ENCODE measurements at places on chromosomes 11 and 22.

- DNase-seq = no peak
Observed at GRCh38 chr22:45818424-45819085, 146.9 kb downstream of the ATXN10 start.

DNA sequence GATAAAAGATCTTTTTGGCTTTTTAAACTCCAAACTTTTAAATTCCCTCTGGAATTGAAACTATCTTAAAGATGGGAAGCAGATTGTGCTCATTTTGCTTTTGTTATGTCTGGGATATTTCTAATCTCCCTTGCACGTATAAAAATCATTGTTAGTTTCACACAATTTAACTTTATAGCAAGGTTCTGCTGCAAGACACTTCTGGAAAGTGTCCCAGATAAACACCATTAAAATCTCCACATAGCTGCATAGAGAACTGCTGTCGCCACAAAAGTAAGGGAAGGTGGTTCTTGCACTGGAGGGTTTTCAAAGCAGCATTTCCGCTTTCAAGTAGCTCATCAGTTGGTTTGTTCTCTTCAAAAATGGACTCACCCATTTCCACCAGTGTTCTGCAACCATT lies 11.8 kb downstream of the PTS start:
- DNase-seq = no peak

GRCh38 chr11:130553306-130553705 lies 104.9 kb downstream of the ADAMTS15 start:
- DNase-seq = no peak

DNA sequence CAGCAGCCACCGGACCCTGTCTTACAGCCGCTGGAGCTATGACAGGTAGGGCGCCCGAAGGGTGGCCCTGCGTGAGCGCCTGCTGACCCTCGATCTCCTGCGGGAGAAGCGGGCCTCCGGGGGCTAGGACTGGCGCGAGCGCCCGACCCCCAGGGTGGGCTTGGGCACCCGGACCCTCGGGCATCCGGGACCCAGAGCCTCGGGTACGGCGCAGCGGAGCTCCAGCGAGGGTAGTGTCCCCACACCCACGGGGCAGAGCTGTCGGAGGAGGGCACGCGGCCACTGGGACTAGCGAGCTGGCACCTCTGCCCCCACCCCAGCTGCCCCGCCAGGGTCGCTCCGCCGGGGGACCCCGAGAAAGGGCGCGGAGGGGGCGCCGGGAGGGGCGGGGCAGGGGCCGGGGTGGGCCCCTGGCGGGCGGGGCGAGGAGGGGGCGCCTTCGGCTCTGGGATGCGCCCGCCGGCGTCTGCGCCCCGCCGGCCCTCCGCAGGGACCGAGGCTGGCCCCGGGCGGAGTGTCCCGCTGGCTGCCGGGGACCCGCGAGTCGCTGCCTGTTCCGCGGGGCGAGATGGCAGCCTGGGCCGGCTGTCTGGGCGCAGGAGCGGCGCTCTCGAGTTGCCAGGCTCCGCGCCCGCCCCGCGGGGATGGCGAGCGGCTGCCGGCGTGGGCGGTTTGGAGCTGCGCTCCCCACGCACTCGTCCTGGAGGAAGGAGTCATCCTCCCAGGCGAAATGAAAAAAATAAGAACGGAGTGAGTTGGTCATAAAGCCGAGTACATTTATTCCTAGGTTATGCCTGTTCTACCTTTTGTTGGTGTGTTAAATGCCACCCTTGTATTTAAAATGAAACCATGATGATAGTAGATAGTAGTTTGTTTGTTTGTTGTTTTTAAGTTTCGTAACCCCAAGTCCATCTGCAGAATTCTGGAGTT lies 32.4 kb downstream of the EIF3F start:
- DNase-seq = peak; percentile 21

GRCh38 chr11:73409431-73409830 lies 33.2 kb downstream of the RELT start:
- DNase-seq = no peak

DNA sequence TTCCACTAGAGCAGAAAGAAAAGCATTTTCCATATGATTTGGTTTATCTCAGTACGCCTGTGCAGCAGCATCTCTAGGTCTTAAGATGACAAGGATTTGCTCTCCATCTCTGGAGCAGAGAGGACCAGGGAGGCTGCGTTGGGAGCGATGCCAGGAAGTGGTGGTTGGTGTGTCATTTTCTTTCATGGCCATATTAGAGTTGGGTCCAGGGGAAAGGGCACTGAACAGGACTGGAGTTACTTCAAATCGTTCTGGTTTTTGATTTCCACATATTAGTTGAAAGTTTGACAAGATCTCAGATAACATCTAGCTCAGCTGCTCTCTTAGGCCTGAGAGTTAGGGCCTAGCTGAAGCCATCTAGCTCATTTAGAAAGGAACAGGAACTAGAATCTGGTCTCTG lies 157.7 kb downstream of the ADAMTS15 start:
- no peak for DNase-seq

DNA sequence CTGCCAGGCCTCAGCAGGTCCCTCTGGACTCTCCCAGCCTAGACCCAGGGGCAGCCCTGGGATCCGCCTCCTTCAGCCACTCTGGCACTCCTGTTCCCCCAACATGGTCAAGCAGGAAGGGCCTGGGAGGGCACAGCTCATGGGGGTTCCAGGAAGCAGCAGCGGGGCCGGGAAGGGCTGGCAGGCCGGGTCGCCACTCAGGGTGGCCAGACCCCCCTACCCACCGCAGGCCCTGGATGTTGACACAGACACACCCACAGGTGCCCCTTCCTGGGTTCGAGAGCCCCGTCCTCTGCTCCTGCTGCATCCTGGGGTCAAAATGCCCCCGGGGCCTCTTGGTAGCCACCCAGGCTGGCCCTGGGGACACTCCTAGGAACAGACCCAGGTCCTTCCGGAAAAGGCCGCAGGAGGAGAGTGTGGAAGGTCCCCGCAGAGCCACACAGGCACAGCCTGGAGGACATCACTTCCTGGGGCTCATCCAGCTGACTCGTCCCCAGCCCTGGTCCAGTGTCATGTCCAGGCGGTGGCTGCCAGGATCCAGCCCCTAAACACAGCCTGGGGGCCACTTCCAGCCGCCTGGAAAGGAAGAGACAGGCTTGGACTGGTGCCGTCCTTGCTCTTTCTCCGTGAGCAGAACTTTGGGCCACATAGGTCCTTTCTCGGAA lies 6.8 kb upstream of the PIM3 start:
- DNase-seq = no peak

DNA sequence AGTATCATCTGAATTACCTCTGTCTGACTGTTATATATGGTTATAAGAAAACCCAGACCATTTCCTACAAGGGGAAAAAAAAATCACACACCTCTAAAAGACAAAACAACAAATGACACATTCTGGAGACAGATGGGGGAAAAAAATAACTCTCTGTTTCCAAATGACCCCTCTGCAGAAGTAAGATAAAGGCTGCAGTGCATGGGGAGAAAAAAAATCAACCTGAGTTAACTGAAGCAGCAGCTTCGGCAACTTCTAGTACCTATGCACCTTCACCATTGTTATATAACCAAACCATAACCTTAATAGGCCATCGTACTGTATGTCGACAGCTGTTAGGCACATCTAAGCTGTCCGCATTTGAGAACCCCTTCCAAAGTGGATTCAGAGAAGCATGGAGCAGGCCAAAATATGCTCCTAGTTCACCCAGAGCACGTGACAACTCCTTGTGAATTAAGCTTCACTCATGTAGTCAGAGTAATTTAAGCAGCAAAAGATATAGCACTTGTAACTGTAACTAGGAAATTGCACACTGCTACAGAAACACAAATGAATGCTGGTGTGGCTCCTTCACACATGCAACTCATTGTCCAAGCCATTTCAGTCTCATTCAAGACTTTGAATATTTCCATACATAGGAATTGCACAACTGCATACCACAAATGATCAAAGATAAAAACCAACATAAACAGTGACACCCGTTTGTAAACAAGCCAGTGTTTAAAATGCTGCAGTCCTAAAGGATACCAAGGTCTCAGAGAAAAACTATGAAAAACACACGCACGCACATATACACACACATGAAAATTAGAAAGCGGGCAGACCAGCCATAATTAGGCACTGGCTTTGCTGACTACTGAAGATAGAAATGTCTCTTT lies 2.7 kb downstream of the SIK3 start:
- no peak for DNase-seq

- no peak for DNase-seq
Observed at GRCh38 chr11:35139722-35140282, 831 bp downstream of the CD44 start.

All from activated CD4-positive, alpha-beta T cell treated with anti-CD3 and anti-CD28 coated beads for 24 hours (primary cell).